NCI-H1092 treated with DMSO at 0.1 percent for 48 hours (cell line): ENCODE measurements at places on chromosomes 12 and 14.

GRCh38 chr14:103247169-103247606 lies 86.8 kb upstream of the EIF5 start:
- no peak for DNase-seq

DNA sequence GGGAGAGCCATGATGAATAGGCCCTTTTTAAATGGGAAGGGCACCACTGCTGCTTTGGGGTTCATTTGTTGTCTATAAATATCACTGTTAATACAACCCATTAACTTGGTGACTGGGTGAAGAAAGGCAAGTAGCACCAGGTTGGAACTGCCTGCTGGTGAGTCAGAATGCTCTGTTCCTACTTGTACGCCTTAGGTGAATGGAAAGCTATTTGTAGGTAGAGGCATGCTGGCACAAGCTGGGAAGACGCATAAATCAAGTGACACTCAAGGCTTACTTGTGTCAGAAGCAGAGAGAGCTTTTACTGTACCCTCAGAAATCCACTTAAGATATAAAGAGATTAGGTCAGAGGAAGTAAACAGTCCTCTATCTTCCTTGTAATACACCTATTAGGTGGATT lies 142.5 kb downstream of the TMX1 start:
- no peak for DNase-seq

DNA sequence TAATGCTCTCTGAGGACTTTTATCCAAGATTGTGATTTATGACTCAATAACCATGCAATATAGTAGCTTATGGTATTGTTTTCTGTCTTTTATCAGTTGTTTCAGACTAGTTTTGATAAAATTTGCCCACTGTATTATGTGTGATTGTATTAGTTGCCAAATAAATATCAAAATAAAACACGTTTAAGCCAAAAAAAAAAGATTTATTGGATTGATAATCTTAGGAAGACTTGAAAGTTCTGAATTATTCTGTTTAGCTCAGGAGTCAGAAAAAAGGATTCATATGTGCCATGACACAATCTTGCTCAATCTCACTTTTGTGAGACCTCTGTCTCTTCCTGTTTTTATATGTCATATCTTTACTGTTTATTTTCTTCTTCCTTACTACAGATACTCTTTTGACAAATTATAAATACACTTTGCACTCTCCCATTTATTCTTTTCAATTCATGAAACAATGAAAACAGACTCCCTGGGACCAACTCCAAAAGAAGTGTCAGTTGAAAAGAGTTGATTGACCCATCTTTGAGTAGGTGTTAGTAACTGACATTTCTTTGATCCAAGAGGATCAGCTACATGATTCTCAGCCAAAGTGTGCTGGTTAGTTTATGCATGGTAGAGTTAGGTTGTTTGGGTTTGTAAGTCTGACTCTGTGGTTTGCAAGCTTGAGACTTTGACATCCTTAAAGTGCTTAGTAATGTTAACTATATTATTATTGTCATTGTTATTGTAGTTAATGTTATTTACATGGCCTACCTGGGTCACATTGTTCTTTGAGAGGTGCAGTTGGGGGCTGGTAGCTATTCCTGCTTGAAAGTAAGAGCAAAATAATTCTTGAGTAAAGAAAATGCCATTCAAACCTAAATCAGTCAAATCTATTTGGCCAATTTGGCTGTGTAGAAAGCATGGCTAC lies 2.5 kb downstream of the OR6C76 start:
- no peak for DNase-seq

- DNase-seq = no peak
Observed at GRCh38 chr14:24938593-24938992, 111.4 kb downstream of the STXBP6 start.

DNA sequence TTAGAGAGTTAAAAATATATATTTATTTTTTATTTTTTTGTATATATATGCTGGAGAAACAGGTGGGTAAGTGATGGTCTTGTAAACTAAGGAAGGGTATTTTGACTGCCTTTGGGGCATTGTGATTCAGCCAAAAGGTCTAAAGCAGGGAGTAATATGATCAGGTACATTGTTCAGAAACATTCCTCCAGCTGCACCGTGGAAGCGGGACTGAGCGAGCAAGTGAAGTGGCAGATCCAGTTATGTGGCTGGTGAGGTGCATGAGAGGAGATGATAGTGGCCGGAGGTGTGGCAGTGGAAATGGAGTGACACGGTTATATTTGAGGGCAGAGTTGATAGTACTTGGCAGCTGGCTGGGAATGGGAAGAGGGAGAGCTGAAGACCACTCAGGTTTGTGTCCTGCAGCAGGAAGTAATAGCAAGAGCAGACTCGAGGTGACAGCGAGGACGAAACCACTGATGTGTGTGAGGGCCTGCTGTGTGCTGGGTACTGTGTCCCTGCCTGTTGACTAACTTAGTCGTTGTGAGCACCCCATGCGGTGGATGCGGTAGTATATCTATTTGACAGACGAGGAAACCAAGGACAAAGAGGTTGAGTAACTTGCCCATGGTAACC lies 39.2 kb downstream of the EID3 start:
- DNase-seq = no peak

- no peak for DNase-seq
Observed at GRCh38 chr12:111271674-111272418, 97.0 kb downstream of the PHETA1 start.
